ENCODE measurements at places on chromosomes 1 and 21.

GRCh38 chr1:196056966-196057365 is 551.3 kb downstream of the KCNT2 start:
- DNase-seq, result no peak

DNA sequence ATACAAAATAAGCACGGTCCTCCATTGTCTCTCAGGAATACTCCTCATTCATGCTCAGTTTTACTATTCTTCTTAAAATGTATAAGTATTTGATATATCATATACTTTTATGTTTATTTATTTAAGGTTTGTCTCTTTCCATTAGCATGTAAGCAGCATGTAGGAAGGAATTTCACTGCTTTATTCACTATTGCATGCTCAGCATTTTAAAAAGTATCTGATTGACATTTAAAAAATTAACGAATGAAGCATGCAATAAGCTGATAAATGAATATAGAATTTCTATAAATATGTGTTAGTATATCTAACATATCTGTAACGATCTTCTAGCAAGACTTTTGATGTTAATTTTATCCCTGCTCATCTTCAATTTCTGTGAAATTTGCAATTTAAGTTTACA is 402.7 kb upstream of the BRINP3 start:
- no peak for DNase-seq

GRCh38 chr1:232463225-232463624 is 166.7 kb downstream of the SIPA1L2 start:
- no peak for DNase-seq

DNA sequence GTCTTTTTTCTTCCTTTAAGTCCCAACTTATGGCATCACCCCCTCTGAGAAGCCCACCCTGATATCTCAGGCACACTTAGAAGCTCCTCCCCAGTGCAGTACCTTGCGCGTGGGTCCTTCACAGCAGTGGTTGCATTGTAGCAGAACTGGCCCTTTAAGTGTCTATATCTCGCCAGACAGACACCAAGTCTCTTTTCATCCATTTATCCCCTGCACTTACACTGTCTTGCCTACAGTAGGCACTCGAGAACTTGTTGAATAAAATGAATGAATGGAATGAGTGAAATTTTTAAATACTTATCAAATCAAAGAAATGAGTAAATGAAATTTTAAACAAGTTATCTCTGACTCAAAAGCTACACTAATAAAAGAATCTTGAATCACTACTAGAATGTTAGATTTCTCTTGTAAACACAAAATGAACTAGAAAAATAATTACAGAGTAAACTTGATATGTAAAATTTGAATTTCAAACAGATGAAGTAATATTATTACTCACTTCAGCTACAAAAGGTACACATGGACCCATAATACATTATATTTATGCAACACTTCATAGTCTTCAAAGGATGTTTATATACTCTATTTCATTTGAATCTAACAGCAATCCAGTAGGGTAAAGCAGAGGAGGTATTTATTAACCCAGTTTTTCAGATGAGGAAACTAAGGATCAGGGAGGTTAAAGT is 54.7 kb upstream of the MAN1A2 start:
- DNase-seq, result no peak

DNA sequence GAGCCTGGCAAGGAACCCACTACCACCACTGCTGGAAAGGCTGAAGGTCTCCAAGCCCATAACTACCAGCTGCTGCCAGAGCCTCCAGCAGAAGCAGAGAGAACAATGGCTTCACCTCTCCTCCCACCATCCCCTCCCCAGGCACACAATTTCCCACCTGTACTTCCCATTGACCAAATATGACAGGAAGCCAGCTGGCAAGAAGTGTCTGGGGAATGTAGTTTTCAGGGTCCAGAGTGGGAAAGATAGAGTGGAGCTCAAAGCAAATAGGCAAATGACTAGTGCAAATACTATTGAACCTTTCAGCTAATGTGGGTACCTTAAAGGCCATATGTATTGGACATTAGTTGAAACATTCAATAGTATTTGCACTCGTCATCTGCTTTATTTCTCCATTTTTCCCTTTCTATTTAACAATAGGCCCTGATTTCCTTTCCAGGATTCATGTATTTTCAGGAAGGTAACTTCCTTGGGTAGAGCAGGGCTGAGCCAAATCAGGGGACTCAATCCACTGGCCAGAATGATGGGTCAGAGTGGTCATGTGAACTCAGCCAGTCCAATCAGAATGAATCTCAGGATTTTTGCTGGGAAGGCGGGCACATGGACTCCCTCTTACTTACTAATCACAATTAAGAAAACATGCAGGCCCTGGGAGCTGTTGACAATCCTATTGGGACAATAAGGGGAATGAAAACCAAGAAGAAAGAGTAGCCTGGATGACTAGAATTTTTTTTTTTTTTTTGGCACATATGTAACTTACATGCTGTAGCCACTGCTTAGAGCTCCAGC is 12.1 kb upstream of the NFYC start:
- no peak for DNase-seq

- peak; percentile 60 for DNase-seq
Measured at GRCh38 chr1:17441265-17441992, 2.0 kb upstream of the RCC2 start.

DNA sequence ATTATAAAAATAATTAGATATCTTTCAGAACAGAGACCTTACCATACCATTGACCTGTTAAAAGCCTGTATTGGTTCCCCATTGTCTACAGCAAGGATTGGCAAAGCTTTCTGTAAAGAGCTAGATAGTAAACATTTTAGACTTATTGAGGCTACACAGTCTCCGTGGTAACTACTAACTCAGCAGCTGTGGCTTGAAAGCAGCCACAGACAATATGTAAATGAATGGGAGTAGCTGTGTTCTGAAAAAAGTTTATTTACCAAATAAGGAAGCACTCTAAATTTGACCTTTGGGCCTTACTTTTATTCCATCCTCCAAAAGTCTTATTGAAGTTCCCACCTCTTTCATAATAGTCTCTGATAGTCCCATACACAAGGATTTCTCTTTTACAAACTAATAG is 39.7 kb downstream of the NUP210L start:
- no peak for DNase-seq

GRCh38 chr1:171372418-171373084 is 58.6 kb downstream of the FMO4 start:
- DNase-seq, result no peak

- DNase-seq, result no peak
Measured at GRCh38 chr1:208351838-208352237, 107.7 kb upstream of the PLXNA2 start.

DNA sequence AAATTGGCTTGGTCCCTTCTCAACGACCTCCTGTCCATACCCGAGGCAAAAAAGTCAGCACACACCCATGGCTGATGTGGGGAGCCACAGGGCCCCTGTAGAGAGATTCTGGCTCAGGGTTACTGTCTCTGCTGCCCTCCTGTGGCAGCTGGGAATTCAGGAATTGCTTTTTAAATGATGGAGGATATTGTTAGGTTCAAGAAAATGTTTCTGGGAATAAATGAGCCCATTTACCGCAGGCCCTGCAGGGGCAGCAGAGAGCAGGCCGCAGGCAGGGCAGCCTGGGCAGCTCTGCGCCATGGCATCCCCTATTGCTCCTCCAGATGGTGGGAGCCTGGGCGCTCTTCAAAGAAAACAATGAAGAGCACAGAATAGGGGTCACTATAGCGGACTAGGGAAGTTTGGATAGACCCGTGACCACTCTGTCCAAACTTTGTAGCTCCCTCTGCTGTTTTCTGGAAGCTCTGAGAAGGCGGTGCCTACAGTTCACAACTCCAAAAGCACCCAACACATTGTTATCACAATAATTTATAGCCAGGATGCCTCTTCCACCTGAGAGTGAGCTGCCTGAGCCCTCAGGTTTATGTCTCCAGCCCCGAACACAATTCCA is 201.1 kb downstream of the BACH1 start:
- DNase-seq, result no peak

DNA sequence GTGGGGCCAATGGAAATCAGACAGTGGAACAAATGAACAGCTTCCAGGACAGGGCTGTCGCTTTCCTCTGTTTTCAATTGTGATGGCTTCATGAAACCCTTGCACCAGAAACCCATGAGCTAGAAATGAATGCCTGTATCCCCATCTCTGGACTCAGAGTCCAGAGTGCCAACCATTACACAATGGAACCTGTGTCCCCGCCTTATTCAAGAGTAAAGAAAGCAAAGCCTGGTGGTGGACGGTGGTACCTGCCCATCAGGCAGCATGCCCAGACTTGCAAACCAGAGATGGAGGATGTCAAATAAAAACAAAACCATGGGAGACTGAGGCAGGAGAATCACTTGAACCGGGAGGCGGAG is 4.4 kb upstream of the CAPN2 start:
- no peak for DNase-seq

GRCh38 chr1:25675729-25676476 is 59.3 kb downstream of the MAN1C1 start:
- peak; percentile 94 for DNase-seq

- DNase-seq, result no peak
Measured at GRCh38 chr1:145782272-145783099, 41.4 kb downstream of the RNF115 start.

- no peak for DNase-seq
Measured at GRCh38 chr1:178209935-178210334, 116.0 kb downstream of the RASAL2 start.

GRCh38 chr1:57254022-57254421 is 169.8 kb downstream of the DAB1 start:
- no peak for DNase-seq

DNA sequence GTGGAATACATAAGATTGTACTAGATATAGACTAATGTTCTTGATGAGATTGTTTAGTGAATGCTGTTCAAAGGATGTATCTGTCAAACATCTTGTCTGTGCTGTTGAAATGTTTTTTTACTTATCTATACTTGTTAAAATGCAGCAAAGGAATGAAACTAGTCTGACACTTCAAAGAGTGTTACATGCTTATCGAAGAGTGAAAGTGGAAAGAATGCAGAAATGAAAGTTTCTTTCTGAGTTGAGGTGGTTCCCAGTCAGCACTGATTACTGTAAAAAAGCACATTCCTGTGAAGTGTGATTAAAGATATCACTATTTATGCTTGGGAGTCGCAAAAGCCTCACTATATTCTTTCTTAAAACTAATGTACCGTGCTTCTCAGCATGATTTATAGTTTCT is 1225.2 kb downstream of the NCAM2 start:
- DNase-seq, result no peak

GRCh38 chr1:6794164-6794563 is 8.9 kb downstream of the CAMTA1 start:
- DNase-seq, result no peak

Data from stimulated activated naive CD8-positive, alpha-beta T cell treated with anti-CD3 and anti-CD28 coated beads, Interleukin-15, amount 100 ng/mL, for 72 hours (primary cell).